ENCODE measurements at places on chromosomes 12 and 14. TPM values are rescaled to one million over a fixed set of nuclear protein-coding genes. Genes with fewer than 3 reads are reported as not detected.

Gene GYS2
- total RNA-seq, result not detected

Gene VASH1
- total RNA-seq, result 17.3 TPM

Gene SLC2A13
- 13.2 TPM for total RNA-seq

Gene EMC9
- 27.4 TPM for total RNA-seq

Data from cardiac atrium fibroblast (primary cell).